ENCODE measurements at places on chromosomes 11 and 22.

GRCh38 chr11:36123336-36124101 is 165.7 kb downstream of the COMMD9 start:
- peaks cover 2% of the 10 kb centered on the region for H3K4me1 ChIP-seq
- H3K27ac ChIP-seq: peak overlapping the region; percentile 48
- no peaks in the 10 kb centered on the region for H3K27me3 ChIP-seq
- H3K36me3 ChIP-seq: no peaks in the 10 kb centered on the region

DNA sequence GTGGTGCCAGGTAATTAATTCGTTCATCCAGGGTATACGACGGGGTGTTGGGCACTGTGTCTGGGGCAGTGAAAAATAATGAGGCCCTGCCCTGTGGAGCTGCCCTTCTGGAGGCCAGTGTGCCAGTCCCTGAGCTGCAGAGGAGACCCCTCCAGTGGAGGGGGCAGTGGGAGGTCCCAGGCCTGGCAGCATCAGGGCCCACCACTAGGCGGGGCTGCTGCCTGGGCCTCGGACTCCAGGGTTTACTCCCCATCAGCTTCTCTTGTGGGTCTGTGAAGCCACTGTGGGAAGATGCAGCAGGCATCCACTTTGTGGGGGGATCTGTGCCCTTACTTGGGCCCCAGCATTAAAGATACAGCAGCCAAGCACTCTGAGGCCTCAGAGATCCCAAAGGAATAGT is 17.4 kb upstream of the TMPRSS6 start:
- no peak overlapping the region for H3K27ac ChIP-seq
- no peak overlapping the region for H3K4me3 ChIP-seq
- H3K27me3 ChIP-seq: no peaks in the 10 kb centered on the region
- H3K36me3 ChIP-seq: no peaks in the 10 kb centered on the region
- DNase-seq: no peak

- no peak for DNase-seq
- H3K4me3 ChIP-seq: no peak overlapping the region
- H3K36me3 ChIP-seq: no peaks in the 10 kb centered on the region
Observed at GRCh38 chr22:48486558-48486957, 1341.1 kb downstream of the BRD1 start.

DNA sequence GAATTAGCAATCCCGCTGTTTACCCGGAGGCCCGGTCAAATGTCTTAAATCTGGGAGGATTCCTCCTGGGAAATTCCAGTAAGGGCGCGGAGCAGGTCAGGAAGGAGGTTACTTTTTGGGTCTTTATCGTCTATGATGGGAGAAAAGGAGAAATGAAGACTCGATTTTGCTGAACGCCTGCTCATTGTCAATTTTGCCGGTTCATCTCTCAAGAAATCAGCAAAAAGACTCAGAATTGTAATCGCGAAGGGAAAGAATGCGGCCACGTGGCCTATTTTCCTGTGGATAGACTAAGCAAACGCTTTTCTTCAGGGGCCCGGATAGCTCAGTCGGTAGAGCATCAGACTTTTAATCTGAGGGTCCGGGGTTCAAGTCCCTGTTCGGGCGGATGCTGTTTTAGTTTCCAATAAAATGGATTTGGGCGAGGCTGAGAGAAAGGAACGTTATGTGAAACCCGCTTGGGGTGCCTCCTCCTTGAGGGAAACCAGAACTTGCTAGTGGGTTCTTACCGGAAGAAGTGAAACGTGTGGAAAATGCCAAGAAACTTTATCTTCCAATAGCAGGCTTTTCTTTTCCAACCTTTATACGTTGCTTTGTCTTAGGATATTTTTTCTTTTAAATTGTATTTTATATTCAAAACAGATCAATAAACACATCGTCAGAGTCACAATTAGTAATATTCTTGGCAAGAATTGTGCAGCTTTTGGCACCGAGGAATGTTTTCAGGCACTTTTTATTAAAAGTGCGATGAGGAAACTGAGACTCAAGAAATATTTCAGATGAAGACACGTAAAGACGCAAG is 45.0 kb downstream of the OR4D9 start:
- peak overlapping the region; percentile 74 for H3K27ac ChIP-seq
- no peaks in the 10 kb centered on the region for H3K36me3 ChIP-seq
- H3K4me1 ChIP-seq: no peaks in the 10 kb centered on the region
- H3K27me3 ChIP-seq: no peaks in the 10 kb centered on the region
- DNase-seq: peak; percentile 74

DNA sequence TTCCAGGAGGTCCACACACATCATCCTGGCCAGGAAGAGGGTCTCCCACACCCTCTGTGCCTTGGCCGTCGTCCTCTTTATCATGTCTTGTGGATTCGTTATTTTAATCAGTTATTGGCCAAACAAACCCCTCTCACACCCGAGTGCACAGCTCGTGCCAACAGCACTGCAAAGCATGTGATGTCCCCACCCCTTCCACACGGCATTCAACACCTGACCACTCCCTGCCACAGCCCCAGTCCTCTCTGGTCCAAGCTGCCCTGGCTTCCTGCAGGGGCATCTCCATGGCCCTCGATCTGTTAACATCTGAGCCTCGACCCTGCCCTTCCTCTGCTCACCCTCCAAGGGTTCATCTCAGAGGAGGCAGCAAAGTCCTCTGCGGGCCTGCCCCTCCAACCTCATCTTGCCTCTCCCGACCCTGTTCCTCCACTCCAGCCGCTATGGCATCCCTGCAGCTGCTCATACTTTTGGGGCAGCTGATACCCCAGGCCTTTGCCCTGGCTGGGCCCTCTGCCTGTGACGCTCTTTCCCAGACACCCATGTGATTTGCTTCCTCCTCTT is 14.0 kb downstream of the MYEOV start:
- no peak overlapping the region for H3K27ac ChIP-seq
- H3K4me3 ChIP-seq: no peak overlapping the region
- DNase-seq: no peak
- H3K4me1 ChIP-seq: no peaks in the 10 kb centered on the region
- H3K27me3 ChIP-seq: no peaks in the 10 kb centered on the region

- no peaks in the 10 kb centered on the region for H3K36me3 ChIP-seq
- peaks cover 16% of the 10 kb centered on the region for H3K4me1 ChIP-seq
- H3K27ac ChIP-seq: peak overlapping the region; percentile 75
- no peak overlapping the region for H3K4me3 ChIP-seq
- no peaks in the 10 kb centered on the region for H3K27me3 ChIP-seq
- no peak for DNase-seq
Observed at GRCh38 chr11:96265972-96266371, 77.0 kb downstream of the MAML2 start.

DNA sequence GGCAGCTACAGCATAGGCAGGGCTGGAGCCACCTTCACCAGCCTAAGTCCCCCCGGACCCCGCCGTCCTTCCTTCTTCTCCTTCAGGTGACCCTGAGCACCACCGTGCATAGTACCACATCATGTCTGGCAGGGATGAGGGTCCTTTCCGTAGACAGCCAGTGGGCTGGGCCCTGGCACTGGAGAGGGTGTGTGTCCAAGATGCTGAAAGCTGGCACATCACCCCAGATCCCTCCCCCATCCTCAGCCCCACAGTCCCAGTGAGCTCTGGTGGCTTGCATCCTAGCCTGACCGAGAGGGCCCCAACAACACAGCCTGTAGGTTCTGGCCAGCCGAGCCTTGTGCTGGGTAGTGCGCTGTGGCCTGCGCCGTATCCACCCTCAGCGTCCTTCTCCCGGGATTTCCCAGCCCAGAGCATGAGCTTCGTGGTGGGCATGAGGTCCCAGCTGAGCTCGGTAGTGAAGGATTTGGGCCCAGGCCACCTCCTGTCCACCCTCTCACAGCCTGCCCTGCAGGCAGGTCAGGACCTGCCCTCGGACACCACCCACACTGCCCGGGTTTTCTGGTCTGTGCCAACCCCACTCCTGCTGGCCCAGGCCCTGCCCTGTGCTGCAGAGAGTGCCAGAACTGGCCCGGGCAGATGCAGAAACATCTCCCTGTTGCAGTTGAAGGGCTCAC is 1124.3 kb downstream of the BRD1 start:
- H3K27me3 ChIP-seq: no peaks in the 10 kb centered on the region
- no peak overlapping the region for H3K4me3 ChIP-seq
- H3K27ac ChIP-seq: no peak overlapping the region
- H3K36me3 ChIP-seq: peaks cover 8% of the 10 kb centered on the region
- DNase-seq: no peak

DNA sequence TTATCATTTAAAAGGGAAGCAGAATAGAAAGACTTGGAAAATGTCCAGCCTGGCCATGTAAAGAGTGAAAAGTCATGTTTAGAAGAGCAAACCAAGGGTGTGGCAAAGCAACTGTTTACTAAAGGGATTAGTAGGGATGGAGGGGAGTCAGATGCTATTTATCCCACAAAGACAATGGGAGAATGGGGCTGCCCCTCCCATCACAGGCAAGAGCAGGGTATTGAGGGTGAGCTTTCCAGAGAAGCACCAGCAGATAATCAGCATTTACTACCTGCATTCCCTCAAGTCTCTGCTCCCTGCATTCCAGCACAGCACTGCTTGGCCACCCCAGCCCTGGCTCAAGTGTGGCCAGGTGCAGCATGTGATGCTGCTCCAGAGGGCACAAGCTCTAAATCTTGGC is 18.5 kb upstream of the QSER1 start:
- no peaks in the 10 kb centered on the region for H3K36me3 ChIP-seq
- no peak overlapping the region for H3K27ac ChIP-seq
- H3K27me3 ChIP-seq: no peaks in the 10 kb centered on the region
- H3K4me1 ChIP-seq: no peaks in the 10 kb centered on the region
- no peak overlapping the region for H3K4me3 ChIP-seq

All from ascending aorta (tissue), 2 donors.